CD4-positive, alpha-beta T cell treated with Interleukin-10 for 1 hour (primary cell): ENCODE measurements at places on chromosomes 5 and 9.

GRCh38 chr9:12735665-12736064, 39.2 kb upstream of the LURAP1L start:
- no peak for DNase-seq

- DNase-seq: no peak
Observed at GRCh38 chr9:124267271-124267807, 9.6 kb downstream of the NEK6 start.

DNA sequence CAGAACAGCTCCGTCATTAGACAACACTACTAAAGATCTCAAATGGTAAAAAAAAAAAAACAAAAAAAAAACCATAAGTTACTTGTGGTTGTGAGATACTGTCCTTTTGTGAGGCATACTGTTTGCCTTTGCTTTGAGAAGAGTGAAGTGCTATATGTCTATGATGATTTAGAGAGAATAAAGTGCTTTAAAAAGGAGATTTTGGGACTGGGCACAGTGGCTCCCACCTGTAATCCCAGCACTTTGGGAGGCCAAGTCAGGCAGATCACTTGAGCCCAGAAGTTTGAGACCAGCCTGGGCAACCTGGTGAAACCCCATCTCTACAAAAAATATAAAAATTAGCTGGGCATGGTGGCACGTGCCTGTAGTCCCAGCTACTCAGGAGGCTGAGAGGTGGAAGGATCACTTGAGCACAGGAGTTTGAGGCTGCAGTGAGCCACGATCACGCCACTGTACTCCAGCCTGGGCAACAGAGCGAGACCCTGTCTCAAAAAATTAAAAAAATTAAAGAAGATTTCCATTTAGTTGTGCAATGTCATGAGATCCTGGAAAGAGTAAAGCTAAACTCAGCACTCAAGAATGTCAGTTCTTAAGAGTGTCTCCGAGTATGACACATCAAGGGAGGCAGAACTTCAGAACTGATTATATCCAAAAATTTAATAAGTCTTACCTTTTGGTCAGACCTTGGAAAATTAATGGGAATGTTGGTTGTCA, 87.3 kb downstream of the PRDM6 start:
- no peak for DNase-seq

DNA sequence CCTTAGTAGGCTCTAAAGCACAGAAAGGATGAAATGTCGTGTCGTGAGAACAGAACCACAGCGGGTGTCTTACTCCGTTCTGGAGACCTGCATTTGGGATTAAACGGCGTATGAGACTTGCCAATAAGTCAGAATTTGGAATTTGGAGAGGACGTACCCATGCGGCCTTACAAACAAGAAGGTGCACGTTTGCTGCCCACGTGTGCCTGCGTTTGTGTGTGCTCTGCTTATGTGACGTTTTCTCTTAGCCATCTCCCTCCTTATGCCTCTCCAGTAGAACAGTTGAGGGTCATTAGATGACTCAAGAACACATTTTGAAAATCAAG, 171.6 kb upstream of the OTULINL start:
- no peak for DNase-seq

GRCh38 chr5:171797543-171797942, 11.9 kb downstream of the SMIM23 start:
- DNase-seq: no peak
